ENCODE measurements at places on chromosomes 16 and 17.

DNA sequence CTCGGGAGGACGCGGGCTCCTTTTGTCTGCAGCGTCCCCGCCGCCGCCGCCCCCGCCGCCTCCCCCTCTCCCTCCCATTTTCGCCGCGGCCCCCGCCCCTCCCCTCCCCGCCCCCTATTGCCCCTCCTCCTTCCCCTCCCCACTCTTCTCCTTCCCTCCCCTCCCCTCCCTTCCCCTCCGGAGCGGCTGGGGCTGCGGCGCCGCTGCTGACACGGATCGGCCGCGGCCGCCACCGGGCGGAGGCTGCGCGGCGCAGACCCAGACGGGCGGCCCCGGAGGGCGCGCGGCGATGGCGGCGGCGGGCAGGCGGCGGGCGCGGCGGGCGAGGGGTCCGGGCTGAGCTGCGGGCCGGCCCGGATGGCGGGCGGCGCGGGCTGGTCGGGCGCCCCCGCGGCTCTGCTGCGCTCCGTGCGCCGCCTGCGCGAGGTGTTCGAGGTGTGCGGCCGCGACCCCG, at the start of gene RAB11FIP4:
RAB11FIP4 (plus strand) TSS at position 180 of the 454 bp plus-strand sequence; CDS start at position 358, 178 bp downstream.
- peak; percentile 26 for DNase-seq

GRCh38 chr17:45119964-45120363, 12.4 kb downstream of the PLCD3 start:
- DNase-seq, result no peak

DNA sequence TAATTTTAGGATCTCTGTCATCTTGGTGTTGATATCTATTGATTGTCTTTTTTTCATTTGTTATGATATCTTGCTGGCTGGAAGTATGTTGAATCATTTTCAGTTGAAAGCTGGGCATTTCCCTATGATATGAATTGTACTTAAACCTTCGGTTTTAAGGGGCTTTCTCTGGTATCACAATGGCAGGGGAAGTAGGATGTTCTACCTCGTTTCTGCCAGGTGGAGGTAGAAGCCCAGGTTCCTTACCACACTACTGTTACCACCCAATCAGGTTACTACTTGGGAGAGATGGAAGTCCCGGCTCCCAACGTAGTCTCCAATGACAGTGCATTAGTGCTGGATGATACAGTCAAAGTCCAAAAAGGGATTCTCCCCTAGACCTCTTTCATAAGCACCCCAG, 281.7 kb upstream of the TBX2 start:
- no peak for DNase-seq

GRCh38 chr17:8724451-8724850, 20.2 kb downstream of the CCDC42 start:
- no peak for DNase-seq

DNA sequence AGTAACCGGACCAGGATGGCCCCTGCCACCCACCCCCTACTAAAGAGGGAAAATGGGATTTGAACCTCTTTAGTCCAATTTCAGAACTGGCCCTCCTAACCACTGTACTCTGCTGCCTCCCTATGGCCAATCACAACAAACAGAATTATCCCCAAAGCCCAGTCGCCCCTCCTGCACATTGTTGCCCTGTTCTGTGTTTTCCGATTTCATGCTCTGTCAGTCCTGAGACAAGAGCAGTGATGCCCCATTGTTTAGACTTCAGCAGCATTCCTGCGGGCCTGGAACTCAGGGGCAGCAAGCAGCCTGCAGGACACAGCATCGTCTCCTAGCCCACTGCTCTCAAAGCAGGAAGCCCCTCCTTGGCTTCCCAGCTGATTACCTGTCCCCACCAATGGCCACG, 20.5 kb upstream of the KLHL11 start:
- no peak for DNase-seq

DNA sequence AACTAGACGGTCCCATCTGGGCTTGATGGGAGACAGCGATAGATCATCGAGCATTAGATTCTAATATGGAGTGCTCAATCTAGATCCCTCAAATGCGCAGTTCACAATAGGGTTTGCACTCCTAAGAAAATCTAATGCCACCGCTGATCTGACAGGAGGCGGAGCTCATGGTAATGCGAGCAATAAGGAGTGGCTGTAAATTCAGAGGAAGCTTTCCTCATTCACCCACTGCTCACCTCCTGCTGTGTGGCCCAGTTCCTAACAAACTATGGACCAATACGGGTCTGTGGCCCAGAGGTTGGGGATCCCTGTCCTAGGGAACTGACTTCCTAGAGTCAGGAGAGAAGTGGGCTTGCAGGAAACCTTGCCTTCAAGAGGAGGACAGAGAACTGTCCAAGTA, 25.2 kb upstream of the AMZ2 start:
- no peak for DNase-seq

- DNase-seq, result peak; percentile 88
Measured at GRCh38 chr16:637081-638018, 1.2 kb upstream of the METTL26 start.

- peak; percentile 55 for DNase-seq
Measured at GRCh38 chr17:74864866-74865395, 5.2 kb upstream of the GRIN2C start.

DNA sequence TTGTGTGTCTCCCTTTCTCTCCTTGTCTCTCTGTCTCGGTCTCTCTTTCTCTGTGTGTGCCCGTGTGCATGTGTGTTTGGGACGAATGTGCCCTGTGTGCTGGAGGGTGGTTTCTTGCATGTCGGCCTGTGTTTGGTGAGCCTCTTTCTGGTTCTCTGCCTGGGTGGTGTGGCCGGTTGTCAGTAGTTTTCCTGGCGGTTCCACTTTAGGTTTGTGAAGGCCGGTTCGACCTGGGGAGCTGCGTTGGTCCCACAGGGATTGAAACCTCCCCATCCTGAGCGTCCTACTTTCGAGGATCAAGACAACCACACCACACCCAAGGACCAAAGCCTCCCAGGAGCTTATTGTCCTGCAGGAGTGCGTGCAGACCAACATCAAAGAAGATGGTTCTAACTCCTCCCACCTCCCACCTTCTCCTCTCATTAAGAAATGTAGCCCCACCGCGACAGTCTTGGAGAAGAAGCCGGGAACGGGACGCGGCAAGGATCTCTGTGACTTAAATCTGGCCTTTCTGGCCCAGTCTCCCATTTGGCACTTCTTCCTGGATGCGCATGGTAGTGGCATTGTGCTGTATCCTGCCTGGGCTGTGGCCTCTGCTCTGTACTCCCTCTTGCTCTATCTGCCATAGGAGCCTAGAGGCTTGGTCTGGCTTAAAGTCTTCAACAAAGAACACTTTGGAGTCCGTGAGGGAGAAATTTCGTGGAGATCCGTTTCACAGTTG, 1685.0 kb downstream of the TP53TG3F start:
- DNase-seq, result no peak

GRCh38 chr16:76162046-76162445, 115.2 kb upstream of the CNTNAP4 start:
- DNase-seq, result no peak

DNA sequence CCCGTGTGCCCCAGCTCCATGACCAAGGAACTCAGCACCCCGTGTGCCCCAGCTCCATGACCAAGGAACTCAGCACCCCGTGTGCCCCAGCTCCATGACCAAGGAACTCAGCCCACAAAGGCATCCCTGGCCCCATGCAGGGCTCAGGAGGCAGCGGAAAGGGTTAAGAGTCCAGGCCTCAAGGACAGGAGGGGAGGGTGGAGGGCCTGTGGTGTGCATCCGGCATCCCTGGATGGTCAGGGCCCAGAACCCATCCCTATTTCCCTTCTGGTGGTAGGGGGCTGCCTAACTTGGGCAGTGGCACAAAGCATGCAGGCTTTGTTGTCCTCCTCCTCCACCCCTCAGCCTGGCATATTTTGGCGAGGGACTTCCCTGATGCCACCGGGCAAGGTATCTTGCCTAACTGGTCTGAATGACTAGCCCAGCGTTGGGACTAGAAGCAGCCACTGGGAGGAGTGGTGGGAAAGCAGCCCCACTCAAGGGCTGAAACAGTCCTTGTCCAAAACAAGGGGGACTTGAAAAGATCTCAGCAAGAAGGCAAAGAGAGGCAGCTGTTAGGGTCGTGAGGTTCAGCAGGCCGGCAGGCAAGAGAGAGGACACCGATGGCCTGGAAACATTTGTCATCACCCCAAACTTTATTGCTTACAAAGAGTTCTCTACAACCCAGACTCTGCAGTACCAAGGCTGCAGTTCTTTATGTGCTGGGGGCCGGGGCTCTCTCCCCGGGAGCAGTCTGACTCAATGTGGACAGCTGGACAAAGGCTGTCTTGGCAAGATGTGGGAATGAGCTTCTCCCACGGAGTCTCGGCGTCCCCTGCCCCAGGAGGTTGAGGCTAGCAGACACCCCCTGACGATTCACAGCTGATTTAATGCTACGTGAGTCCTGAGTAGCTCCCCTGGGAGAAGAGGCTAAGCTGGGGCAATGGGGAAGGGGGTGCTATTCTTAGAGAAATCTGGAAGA, 902 bp upstream of the SPATA32 start:
- peak; percentile 37 for DNase-seq

DNA sequence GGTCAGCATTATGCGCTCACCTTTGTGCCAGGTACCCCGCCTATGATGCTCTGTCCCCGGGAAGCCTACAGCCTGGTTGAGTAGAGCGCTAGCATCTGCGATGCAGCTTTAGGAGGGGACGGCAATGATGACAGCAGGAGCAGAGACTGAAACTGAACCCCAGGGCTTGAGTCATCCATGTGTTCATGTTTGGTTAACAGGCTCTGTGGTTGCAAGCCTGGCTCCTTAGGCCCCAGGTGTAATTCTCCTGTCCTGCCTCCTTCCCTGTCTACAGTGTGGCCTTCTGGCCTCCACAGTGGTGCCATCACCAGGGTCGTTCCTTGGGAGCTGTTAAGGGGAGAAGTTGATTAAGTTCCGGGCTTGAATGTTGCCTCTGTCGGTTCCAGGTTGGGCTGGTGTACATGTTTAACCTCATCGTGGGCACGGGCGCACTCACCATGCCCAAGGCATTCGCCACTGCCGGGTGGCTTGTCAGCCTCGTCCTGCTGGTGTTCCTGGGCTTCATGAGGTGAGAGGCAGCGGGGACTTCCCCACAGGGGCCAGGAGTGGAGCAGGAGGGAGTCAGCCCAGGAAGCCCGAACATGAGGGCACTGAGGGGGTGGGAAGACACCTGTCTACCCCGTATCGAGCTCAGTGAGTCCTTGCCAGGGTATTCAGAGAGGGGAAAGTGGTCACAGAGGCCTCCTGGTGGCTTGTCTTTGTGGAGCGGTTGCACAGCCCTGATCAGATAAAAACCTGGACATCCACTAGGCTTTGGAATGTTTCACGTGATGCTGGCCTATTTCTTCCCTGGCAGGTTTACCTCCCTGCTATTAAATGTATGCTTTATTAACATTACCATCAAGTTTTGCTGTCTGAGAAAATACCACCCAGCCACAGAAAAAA, 9.2 kb upstream of the NAT9 start:
- no peak for DNase-seq

GRCh38 chr17:33697557-33697956, 404.5 kb upstream of the ASIC2 start:
- no peak for DNase-seq

DNA sequence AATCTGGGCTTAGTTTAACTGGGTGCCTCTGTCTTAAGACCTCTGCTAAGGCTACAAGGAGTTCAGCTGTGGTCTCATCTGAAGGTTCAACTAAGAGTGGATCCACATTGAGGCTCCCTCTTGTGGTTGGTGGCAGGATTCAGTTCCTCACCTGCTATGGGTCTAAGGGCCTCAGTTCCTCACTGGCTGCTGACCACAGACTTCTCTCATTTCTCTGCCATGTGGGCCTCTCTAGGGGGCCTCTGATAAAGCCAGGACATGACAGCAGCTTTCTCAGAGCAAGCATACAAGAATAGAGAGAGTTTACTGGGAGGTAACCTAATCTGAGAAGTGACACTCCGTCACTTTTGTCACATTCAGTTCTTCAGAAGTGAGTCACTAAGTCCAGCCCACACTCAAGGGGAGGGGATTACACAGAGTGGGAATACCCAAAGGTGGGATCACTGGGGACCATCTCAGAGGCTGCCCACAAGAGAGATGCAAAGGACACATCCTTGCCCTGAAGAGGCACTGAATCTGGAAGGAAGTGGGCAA, 19.2 kb upstream of the ABAT start:
- peak; percentile 44 for DNase-seq

DNA sequence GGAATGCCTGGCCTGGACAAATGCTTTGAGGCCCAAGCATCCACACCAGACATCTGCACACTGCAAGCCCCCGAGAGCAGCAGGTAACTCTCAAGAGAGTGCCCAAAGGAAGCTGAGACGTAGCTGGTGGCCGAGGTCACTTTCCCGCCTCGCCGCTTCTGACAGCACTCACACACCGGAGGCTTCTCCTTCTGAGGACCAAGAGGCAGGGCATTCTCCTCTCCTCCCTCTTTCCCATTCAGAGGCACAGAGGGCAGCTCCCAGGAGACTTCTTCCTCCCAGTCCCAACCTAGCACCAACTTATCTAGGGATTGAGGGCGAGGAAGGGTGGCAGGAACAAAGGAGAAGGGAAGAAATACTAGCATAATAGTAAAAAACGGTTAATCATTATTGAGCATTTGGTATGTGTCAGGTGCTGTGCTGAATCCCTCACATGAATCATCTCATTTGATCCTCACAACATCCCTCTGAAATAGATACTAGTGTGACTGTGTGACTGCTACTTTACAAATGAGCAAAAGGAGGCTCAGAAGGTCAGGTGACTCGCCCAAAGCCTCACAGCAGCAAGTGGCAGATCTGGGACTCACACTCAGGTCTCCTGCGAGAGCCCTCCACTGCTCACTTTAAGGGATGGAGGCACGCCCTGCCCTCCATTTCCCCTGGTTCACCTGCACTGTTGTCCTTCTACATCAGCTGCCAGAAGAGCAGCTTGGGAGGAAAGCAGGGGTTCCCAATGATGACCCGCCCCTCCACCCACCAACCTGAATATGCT, 41.8 kb downstream of the MYO18A start:
- DNase-seq, result no peak

GRCh38 chr17:31824766-31825360, 34.2 kb downstream of the COPRS start:
- DNase-seq, result peak; percentile 66

- no peak for DNase-seq
Measured at GRCh38 chr16:74321356-74321755, 24.7 kb downstream of the PSMD7 start.

DNA sequence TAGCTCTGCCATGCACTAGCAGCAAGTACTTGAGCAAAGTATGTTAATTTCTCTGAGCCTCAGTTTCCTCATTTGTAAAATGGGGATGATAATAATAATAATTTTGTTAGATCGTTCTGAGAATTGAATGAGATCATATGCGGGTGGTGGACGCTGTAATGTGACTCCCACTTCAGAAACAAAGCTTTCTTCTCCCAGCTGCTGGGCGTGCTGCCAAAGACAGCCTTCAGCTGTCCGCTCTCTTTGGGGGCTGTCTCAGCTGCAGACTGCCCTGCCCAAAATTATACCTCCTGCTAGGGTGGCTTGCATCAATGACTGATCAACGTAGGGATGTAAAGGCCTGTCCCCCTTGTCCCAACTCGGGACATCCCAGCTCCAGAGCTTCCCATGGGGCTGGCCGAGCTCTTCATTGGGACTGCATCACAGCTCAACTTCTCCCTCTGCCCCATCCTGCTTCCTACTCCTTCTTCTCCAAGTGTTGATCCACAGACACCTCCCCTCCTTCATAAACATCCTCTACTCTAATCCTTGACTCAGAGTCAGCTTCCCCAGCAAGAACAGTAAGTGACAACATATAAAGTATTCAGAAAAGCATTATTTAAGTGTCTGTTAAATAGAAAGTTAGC, 30.7 kb upstream of the CDH5 start:
- DNase-seq, result peak; percentile 78

Measured in fibroblast of upper back skin (primary cell).